Dermis blood vessel endothelial cell (primary cell): ENCODE measurements at places on chromosomes 4 and X. TPM values are rescaled to one million over a fixed set of nuclear protein-coding genes. Genes with fewer than 3 reads are reported as not detected.

DKK2 gene
- total RNA-seq, result not detected in 2 replicates

GRCh38 chr4:112956484-112956896 lies 93.0 kb upstream of the ANK2 start:
- DNase-seq, result no peak

- peak; percentile 37 for DNase-seq
These were observed 67.6 kb upstream of the SLC7A3 start for GRCh38 chrX:70998411-70999027.

GRCh38 chrX:153592966-153593688 lies 5.8 kb downstream of the CCNQ start:
- DNase-seq, result no peak

GRCh38 chr4:174378951-174379350 lies 95.2 kb downstream of the CEP44 start:
- no peak for DNase-seq

WWC2 gene
- 31.3 and 43.8 TPM in 2 replicates for total RNA-seq

ARSD gene
- 32.2 and 39.8 TPM in 2 replicates for total RNA-seq

GRCh38 chr4:5260121-5260520 lies 208.8 kb downstream of the STK32B start:
- DNase-seq, result no peak

DNA sequence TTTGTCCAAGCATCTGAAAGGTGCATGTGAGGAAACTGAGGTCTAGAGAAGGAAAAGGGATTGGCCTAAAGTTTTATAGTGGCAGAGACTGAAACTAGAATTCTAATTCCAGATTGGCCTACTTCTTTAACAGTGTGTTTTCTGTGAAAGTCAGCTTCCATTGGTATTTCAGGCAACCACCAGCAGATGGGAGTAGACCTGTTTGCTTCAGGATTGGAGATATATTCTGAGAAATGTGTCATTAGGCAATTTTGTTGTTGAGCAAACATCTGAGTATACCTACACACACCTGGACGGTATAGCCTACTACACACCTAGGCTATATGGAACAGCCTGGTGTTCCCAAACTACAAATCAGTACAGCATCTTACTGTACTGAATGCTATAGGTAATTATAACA lies 207.3 kb upstream of the RADX start:
- DNase-seq, result no peak

MID2 gene
- total RNA-seq, result 114 and 159 TPM in 2 replicates

DNA sequence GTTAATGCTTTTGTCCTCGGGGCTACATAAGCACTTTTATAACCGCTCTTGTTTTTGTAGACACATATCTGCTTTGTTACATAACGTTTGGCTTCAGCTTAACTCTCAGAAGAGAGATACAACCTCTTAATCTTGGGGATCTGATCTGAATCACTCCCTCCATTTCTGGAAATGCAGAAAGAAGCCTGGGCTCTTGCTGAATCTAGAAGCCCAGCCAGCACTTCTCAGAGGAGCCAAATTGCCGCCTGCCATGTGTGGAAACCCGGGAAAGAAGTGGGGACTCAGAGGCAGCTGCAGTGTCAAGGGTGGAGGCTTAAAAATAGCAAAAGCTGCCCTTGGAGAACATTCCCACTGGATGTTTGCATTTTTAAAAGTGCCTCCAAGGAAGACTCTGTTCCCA lies 69.3 kb upstream of the LDB2 start:
- no peak for DNase-seq

CTPS2 gene
- 16.5 and 20.8 TPM in 2 replicates for total RNA-seq

GRCh38 chrX:53320543-53321229 lies 39.3 kb upstream of the IQSEC2 start:
- no peak for DNase-seq

OTC gene
- total RNA-seq, result 2.4 and 4.5 TPM in 2 replicates

LIMCH1 gene
- 44.5 and 53.8 TPM in 2 replicates for total RNA-seq
